G401 (cell line): ENCODE measurements at places on chromosomes 4 and X. TPM values are rescaled to one million over a fixed set of nuclear protein-coding genes. Genes with fewer than 3 reads are reported as not detected.

DNA sequence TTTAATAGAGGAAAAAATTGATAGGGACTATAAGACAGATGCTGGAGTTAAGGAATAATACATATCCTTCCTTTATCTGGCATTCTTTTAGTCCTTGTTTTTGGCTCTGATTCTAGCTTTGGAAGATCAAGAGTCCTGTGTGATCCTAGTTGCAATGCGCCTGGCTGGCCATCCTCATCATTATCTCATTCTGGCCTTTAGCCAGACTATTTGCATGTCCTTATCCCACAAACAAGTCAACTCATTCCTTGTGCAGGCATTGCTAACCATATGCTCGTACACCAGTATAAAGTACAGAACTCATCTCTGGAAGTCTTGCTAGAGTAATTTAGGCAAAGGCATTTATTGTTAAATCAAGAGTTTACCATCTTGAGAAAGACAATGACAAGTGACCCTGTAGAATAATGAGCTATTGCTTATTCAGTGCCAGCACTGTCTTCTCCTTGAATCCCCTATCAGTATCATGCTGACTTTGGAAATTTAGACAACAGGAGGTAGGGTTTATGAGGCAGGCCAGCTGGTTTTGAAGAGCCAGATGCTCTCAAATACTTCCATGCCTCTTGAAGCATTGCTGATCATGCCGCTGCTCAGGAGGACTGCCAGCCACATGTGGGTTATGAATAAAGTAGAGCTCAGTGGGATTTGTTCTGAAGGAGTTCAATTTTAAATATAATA is 1730.3 kb upstream of the TENM3 start:
- DNase-seq = peak; percentile 11

DNA sequence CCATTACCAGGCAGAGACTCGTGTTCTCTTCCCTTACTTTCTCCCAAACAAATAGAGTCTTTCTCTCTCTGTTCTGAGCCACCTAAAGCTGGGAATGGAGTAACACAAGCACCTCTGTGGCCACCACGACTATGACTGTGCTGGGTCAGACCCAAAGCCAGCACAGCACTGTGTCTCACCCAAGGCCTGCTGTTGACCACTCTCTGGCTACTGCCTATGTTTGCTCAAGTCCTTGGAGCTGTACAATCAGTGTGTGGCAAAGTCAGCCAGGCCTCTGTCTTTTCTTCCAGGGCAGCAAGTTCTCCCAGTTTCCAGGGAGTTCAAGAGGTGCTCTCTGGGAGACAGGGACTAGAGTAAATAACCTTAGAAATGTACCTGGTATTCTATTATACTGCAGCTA is 239.4 kb downstream of the FAM47A start:
- no peak for DNase-seq

DNA sequence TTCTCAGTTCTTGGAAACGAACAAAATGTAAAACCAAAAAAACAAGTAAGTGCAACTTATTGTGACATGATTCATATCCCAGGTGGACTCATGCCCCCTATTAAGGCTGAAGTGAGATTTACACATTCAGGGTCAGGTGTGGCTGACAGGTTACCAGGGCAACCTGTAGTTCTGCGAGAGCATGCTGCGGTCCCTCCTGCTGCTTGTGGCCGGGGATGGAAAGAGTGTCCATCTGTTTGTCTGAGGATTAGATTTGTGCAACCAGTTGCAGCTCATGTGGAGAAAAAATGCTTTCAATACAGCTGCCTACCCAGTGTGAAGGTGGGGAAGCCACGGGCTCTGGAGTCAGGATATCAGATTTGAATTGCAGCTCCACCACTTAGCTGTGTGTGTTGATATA is 78.8 kb downstream of the FAM184B start:
- DNase-seq = peak; percentile 82

- no peak for DNase-seq
Observed at GRCh38 chr4:126748736-126749135, 884.0 kb upstream of the INTU start.

DNA sequence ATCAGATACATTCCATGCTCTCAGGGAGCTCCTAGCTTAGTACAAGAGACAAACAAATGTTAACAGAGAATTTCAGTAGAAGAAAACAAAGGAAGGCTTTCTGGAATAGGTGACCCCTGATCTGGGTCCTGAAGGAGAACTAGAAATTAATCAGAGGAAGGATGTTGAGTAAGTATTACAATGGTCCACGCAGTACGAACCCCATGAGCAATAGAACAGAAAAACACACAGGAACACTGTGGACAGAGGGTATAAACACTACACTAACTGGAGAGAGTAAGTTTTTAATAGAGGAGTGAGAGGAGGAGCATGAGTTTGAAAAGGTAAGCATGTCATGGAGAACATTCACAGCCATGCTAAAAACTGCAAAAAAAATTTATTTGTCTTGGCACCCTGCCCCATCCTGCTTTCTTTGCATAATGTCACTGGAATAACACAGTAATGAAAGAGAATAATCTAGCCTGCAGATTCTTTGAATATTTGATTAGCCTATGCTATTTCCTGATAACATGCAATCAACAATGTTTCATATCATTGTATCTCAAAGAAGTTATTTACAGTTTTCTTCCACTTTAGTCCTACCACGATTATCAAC is 140.3 kb upstream of the ZXDB start:
- no peak for DNase-seq

GRCh38 chr4:1506956-1507721 is 100.9 kb upstream of the NKX1-1 start:
- no peak for DNase-seq

DNA sequence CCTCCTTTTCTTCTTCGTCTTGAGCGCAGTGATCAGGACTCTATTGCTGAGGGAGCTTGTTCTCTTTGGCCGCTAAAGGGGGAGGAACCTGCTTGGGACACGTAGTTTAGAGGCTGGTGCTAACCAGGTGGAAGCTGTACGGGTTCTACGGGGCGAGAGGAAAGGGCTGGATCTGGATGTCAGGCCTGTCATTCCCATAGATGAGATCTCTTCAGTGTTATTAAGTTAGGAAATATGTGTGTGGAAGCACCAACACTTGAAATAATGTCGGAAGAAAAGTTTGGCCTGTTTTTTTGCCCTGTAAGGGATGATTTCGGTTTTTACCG is 643 bp downstream of the SRP72 start:
- peak; percentile 74 for DNase-seq

Gene HSFX4
- total RNA-seq = not detected in 2 replicates

- DNase-seq = no peak
Observed at GRCh38 chr4:37646247-37646646, 39.9 kb downstream of the RELL1 start.

- peak; percentile 56 for DNase-seq
Observed at GRCh38 chrX:69163936-69164741, 1.1 kb downstream of the PJA1 start.

GRCh38 chrX:49921109-49921508 is 1.3 kb upstream of the CLCN5 start:
- DNase-seq = no peak

Gene SMR3B
- not detected in 2 replicates for total RNA-seq

- DNase-seq = no peak
Observed at GRCh38 chr4:180766944-180767729, 1476.1 kb upstream of the TENM3 start.

DNA sequence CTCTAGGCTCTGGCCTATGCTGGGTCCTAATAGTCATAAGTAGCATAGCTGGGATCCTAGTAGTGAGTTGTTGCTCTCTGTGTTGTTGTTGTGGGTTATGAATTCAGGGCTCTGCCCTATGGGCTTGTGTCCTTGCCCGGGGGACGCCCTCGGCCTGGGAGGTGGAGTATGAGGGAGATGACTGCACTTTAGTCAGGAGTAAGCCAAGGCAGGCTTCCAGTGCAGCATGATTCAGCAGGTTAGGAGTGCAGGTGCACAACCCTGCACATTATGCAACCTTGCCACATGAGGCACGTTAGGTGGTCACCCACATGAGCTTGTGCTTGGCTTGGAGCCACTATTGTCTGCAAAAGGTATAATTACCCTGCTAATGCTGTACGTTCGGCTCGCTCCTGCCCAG is 58.4 kb upstream of the CCDC149 start:
- no peak for DNase-seq

DNA sequence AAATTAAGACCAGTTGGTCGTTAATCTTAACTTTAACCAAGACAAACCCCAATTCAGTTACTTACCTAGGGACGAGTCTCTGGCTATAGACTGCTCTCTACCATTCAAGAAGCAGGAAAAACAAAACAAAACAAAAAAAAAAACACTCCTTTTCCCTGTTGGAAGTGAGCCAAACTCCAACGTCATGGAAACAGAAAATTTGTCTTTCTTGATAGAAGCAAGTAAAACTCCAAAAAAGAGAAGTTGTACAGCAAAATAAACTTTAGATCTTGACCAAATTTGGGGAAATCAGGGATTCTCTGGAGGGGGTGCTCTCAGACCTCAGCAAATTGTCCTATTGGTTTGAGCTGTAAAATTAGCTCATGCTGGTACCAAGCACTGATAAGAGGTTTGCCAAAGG is 3.7 kb downstream of the CNGA1 start:
- DNase-seq = no peak

DNA sequence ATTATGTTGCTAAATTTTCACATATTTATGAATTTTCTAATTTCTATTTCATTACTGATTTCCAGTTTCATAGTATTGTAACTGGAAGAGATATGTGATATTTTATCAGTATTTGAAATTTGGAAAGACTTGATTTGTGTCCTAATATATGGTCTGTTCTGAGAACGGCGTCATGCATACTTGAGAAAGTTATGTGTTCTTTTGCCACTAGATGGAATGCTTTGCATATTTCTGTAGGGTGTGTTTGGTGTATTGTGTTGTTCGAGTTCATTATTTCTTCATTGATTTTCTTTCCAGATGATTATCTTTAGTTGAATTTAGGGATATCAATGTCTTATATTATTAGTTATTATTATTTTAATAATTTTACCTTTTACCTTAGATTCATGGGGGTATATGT is 110.6 kb upstream of the ITM2A start:
- DNase-seq = no peak

DNA sequence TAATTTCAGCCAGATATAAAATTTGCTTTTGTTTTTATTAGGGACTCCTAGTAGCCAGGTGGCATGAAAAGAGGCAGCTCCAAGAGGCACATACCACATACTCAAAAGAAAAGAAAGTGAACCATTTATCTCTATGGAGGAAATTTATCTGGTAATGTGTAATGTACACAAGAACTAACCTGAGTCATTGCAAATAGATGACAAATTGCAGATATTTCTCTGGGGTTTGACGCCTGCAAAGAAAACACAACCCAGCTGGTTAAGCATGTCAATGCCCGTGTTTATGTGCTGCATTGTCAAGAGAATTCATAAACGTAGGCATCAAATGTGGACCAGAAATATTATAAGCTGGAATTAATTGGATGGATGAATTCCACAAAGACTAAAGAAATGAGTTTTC is 46.9 kb upstream of the PHKA2 start:
- DNase-seq = no peak

- no peak for DNase-seq
Observed at GRCh38 chr4:79023799-79024770, 84.8 kb upstream of the PAQR3 start.

- no peak for DNase-seq
Observed at GRCh38 chr4:166104623-166105022, 231.6 kb downstream of the TLL1 start.

GRCh38 chr4:138983690-138984089 is 31.9 kb upstream of the NOCT start:
- DNase-seq = no peak

Gene EVC2
- total RNA-seq = 3.6 and 4.9 TPM in 2 replicates

- no peak for DNase-seq
Observed at GRCh38 chrX:47817421-47817820, 19.3 kb upstream of the ZNF81 start.

- no peak for DNase-seq
Observed at GRCh38 chrX:153409414-153410101, 1.7 kb upstream of the ZFP92 start.

Gene GUCY1B1
- total RNA-seq = 34.4 and 37.3 TPM in 2 replicates

GRCh38 chrX:72201836-72202536 is 20.4 kb downstream of the PIN4 start:
- DNase-seq = no peak

DNA sequence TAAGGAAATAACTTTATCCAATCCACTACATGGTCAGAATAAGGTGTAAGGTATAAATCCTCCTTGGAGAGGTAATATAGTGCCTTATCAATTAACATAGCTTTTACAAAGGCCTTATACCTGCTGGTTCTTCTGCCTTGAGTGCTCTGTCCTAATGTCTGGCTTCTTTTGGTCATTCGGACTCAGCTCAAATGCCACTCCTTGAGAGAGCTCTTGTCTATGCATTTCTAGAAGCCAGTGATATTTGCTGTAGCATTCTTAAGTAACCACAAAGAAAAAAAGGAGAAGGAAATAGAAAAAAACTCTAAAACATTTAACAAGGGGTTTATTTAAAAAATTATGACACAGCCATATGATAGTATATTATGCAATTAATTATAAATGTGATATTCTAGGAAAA is 444.8 kb upstream of the SLIT2 start:
- no peak for DNase-seq

- no peak for DNase-seq
Observed at GRCh38 chr4:60366661-60367060, 833.5 kb upstream of the ADGRL3 start.
